ENCODE measurements at places on chromosomes 11 and 22.

DNA sequence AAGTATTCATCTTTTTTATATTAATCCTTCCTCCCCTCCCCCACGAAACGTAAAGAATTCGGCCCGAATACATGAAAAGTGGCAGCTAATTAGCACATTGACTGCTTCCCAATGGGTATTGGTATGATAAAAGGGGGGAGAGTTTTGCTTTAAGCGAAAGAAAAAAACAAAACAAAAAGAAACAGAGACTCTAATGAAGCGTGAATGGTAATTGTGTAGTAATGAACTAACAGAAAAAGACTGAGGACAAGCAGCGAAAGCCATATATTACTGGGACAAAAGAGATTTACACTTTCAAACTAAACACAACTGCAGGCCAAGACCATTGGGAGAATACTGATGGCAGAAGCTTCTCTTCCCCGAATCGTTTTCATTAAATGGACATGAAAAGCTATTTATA lies 2.5 kb downstream of the DBX1 start:
- DNase-seq: no peak

- no peak for DNase-seq
Measured at GRCh38 chr11:6356503-6357055, 33.7 kb upstream of the SMPD1 start.

DNA sequence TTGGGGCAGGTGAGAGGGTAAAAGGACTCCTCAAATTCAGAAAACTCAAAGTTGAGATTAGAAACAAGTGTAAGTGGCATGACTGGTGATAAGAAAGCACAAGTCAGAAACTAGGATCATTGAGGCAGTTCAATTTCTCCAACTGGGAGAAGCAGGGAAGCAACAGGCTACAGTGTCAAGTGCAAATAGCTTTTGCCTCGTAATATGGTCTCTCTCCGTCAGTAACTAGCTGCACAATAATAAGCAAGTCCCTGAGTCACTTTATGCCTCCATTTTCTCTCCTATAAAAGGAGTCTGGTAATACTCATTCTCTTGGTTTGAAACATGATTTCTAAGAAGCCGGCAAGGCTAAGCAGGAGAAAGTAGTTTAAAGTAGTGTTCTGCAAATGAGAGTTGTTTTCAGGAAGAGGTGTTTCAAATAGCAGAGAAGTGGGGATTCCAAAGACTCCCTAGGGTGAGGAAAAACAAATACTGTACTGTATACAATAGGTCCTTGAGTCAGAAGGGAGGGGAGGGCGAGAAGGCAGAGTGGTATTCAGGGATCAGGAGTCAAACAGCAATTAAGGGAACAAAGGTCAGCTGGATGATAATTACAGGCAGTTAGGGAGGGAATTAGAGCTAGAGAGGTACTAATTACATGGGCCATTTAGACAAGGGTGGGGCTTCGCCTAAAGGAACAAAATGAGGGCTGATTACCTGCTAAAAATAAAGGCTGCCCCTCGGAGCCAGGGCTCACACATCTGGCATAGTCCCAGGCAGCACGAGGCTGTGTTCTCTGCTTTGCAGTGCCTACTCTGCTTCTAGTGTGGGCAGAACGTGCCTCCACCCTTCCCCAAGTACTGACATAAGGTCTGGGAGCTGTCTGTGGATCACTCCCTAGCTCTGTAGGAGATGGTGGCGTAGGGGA lies 96.0 kb upstream of the BDNF start:
- DNase-seq: no peak

DNA sequence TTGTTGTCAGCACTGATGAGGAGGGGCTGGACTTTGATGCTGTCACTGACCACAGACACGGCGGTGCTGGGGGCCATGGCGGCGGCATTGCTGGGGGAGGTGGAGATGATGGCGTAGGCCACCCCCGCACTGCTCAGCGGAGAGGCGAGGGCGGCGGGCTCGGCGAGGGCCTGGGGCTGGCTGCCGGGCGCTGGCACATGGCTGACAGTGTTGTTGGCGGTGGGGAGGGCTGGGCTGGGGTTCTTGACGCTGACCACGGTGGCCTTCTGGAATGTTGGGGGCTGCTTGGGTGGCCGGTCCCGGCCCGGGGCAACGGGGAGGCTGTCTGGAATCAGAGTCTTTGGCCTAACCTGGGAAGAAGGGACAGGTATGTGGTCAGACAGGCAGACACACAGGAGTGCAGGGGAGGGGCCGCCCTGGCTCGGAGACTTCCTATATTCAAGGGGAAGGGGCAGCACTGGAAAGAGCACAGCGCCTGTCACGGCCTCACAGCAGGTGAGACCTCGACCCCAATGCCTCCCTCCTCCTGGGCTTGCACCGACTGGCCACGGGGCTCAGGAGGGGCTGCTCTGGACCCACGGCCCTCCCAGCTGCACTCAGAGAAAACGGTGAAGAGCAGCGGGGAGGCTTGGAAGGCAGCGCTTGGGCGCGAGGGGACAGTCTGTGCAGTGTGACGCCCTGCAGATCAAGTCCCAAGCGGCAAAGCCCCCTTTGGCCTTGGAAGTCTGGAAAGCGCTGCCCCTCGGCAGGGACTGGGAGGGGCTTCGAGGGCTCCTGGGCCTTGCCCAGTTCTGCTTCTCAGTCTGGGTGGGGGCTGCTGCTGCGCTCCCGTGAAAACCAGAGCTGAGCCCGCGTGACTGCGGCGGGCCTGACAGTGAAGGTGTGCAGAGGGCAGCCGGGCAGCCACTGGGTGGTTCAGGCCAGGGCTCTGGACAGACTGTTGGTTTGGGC lies 93.2 kb downstream of the PHF21B start:
- DNase-seq: no peak

- no peak for DNase-seq
Measured at GRCh38 chr11:134558916-134559601, 147.0 kb upstream of the B3GAT1 start.

DNA sequence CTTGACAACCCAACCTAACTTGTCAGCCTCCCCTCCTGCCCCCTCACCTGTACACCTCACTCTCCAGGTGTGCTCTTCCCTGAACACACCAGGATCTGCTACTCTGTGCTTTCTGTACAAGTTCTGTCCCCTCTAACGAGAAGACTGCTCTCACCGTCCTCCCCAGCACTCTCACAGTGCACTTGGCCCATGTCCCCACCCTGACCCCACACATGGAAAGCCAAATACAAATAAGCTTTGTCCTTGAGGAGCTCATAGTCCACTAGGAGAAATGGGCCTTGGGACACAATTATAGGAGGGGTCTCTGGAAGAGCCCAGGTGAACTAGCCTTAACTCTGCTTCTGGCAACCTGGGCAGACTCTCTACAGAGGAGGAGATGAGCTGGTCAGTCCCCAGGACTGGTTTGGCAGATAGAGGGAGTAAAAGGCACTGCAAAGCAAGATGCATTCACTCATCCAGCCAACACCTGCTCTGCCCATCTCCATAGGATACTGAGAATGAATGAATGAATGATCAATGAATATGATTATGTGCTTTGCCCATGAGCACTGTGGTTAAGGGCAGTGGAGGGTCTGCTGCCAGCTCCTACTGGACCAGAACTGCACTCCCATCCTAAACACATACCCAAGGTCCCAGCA lies 9.9 kb downstream of the NIPSNAP1 start:
- no peak for DNase-seq

GRCh38 chr11:79212741-79213190 lies 228.1 kb downstream of the TENM4 start:
- no peak for DNase-seq

- no peak for DNase-seq
Measured at GRCh38 chr11:43907028-43907975, 26.7 kb downstream of the ALKBH3 start.

DNA sequence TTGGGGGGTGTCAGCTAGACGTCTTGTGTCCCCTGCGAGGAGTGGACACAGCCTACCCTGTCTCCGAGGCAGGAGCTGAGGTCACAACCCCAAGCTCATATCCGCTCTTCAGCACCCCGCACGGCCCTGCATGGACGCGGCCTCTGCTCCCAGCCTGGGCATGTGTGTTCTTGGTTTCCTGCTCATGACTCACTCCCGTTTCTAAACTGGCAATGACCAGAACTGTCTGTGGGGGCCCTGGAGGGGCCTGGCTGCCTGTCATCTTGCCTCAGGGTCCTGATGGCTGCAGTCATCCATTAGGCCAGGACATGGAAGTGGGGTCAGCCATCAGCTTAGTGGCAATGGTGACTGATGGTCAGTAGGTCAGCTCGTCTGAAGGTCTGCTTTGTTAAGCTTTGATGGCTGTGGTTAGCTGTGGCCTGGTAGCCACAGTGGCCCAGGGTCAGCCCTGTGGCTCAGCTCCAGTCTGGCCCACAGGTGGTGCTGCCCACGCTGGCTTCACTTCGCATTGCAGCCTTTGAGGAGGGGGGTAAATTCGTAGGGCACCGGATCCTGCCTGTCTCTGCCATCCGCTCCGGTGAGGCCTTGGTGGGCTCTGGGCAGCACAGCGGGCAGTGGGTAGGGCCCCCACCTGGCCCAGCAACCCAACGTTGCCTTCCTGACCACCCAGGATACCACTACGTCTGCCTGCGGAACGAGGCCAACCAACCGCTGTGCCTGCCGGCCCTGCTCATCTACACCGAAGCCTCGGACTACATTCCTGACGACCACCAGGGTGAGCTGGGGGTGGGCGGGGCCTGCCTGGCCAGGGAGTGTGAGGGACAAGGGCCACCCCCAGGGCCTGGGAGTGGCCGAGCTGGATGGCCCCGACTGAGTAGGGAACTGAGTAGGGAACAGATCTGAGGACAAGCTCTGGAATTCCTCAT lies 12.0 kb downstream of the PLCB3 start:
- no peak for DNase-seq

- DNase-seq: no peak
Measured at GRCh38 chr11:69392104-69392653, 89.3 kb upstream of the LINC01488 start.

- no peak for DNase-seq
Measured at GRCh38 chr11:33635161-33635560, 65.5 kb downstream of the C11orf91 start.

GRCh38 chr11:61334434-61335354 lies 1.7 kb downstream of the TKFC start:
- DNase-seq: no peak

GRCh38 chr11:85348945-85349344 lies 278.2 kb downstream of the DLG2 start:
- DNase-seq: no peak

- DNase-seq: no peak
Measured at GRCh38 chr11:129815596-129816461, at the start of gene TMEM45B. Gene TMEM45B, plus strand, starts transcription at chr11:129815848. Its CDS starts 36,635 bp downstream, at chr11:129852483.

DNA sequence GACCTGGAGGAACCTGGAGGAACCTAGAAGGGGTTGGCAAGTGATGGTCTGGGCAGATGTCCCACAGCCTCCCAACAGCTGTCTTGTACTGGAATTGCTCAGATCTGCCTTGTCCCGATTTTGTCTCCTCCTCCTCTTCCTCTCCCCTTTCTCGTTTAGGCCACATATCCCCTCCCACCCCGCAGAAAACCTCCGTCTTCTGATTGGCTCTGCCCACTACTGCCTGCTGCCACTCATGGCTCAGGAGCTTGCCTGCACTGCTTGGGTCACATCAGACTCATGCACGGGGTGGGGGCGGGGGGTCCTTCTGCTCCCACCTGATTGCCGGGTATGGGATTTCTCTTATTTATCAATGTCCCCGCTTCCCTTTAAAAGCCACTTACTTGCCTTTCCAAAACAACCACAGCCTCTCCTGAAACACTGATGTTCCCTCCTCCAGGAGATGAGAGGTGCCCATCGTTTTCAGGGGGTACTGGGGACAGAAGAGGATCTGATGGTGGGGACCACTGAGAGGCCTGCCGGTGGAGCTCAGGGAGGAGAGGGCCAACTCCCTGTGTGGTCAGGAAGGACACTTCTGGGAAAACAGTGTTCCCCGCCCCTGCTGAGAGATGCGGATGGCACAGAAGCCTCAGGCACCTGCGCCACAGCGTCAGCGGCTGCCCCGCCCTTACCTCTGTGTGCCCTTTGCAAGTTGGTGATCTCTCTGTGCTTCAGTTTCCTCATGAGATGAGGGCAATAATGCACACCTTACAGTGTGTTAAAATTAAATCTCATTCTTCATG lies 14.7 kb downstream of the TOM1 start:
- no peak for DNase-seq

GRCh38 chr22:47082505-47082904 lies 320.1 kb downstream of the TBC1D22A start:
- no peak for DNase-seq

DNA sequence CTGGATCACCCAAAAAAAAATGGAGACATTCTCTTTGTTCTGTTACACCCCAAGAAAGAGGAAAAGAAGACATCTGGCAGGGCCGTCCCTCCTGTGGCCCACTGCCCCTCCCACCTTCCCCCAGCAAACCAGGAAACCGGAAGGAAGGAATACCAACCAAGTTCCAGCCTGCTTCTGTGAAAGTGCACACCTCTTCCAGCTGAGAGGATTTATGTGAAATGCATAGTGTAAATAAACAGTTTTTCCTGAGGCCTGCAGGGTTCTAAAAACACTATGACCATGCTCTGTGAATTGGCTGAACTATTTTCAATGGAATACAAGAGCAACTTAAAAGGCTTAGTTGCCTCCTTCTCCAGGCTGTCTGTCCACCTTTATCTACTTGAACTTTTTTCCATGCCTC lies 50.0 kb upstream of the CHST1 start:
- no peak for DNase-seq

GRCh38 chr11:1024597-1025409 lies 11.7 kb downstream of the MUC6 start:
- DNase-seq: no peak

DNA sequence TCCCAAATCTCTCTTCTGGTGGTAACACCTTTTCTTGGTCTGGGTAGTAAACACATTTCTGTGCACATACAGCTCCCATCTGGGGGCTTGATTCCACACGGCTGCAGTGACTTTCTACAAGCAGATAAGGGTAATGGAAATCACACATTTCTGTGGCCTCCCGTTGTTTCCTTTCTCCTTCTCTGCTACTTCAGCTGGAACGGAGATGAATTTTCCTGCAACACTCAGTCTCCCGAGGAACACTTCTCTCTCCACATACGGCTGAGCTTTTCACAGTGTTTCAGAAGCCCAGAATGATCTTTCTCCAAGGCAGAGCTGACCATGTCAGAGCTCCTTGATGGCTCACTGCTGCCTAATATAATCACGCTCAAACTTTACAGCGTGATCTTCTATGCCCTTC lies 364.3 kb upstream of the NARS2 start:
- no peak for DNase-seq

DNA sequence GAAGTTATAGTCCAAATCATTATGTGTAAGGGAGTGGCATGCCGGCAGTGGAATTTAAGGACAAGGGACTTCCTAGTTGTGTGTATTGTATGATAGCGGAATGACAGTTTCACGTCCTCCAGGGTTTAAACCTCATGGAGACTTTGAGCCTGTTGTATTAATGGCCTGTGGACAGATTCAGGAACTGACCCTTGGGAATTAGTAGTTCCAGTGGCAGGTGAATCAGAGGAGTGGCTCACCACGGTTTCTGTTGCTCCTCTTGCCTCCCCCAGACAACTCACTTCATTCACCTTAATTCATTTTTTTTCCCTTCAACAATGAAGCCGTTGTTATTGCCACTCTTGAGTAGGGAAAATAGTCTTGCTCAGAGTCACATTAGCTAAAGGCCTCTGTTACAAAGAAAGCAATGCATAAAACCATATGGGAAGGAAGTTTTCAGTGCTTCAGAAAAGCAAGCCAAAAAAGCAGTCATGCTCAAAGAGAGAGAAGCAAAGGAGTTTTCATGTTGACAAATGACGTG lies 22.6 kb downstream of the AMOTL1 start:
- DNase-seq: no peak

- DNase-seq: no peak
Measured at GRCh38 chr11:112790286-112790685, 170.9 kb upstream of the NCAM1 start.

All from stimulated activated CD8-positive, alpha-beta memory T cell treated with anti-CD3 and anti-CD28 coated beads, Interleukin-7, amount 100 ng/mL, for 48 hours (primary cell).